Activated naive CD4-positive, alpha-beta T cell treated with anti-CD3 and anti-CD28 coated beads for 36 hours (primary cell): ENCODE measurements at places on chromosomes 4 and X.

DNA sequence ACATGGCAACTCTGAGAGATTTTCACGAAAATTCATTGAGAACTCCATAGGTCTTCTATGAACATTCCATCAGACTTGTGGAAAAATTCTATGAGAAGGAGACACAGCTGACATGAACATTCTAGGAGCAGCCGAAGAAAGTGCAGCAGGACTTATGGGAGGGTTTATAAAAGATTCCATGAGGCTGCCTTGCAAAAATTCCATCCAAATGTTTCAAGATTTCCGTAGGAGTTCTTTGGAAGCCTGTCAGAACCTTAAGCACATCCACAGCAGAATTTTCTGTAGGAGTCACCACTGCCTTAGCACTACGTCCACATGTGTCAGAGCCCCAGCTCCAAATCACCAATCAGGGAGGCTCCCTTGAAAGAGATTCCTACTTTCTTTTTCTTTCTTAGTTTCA lies 67.0 kb upstream of the MSX1 start:
- no peak for DNase-seq

- DNase-seq, result no peak
Observed at GRCh38 chrX:120137439-120137838, 21.0 kb upstream of the RHOXF2 start.

- no peak for DNase-seq
Observed at GRCh38 chr4:51932261-51932660, 87.9 kb downstream of the LRRC66 start.

DNA sequence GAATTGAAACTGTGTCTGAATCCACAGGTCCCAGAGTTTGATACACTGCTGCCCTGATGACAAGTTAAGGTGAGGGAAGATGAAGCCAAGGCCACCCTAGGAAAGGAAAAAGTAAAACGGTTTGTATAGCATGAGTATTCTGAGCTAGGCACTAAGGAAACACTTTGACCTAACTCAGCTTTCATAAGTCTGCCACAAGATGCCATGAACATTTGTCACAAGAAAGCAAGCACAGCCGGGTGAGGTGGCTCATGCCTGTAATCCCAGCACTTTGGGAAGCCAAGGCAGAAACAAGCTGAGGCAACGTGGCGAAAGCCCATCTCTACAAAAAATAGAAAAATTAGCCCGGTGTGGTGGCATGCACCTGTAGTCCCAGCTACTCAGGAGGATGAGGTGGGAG lies 34.2 kb downstream of the ELOVL6 start:
- no peak for DNase-seq

GRCh38 chrX:56804867-56805266 lies 75.8 kb downstream of the NBDY start:
- no peak for DNase-seq

GRCh38 chrX:1476682-1477081 lies 24.0 kb upstream of the ASMTL start:
- no peak for DNase-seq

- DNase-seq, result no peak
Observed at GRCh38 chr4:56782019-56782418, 39.5 kb downstream of the SPINK2 start.

- no peak for DNase-seq
Observed at GRCh38 chrX:133085785-133086184, 11.1 kb downstream of the USP26 start.

- DNase-seq, result no peak
Observed at GRCh38 chr4:189128341-189128740, 812.3 kb upstream of the FRG1 start.

DNA sequence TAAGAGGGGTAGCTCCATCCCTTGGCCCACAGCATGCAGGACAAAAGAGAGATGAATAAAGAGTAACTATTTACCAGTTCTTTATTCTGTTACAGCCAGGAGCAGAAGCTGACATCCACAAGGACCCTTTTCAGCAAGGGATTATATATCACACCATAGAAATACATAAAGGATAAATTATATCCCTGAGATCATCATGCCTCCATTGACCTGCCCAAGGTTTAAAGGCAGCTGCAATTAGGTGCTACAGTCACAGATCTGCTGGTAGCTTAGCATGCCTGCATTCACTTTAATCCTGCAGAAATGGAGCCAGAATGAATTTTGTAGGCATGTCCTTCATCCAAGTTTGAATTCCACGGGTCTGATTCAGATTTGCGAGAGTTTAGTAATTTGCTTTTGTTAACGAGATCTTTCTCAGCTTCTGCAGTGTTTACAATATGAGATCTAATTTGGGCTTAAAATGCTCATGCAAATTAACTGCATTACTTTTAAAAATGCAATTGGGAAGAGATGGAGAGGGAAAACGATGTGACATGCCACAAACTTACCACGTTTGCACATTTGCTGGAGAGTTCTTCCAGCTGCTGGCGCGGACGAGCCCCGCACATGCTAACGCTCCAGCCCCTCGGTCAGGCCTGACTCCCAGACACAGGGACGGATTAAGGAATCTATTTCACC lies 327.0 kb upstream of the NOCT start:
- DNase-seq, result no peak

DNA sequence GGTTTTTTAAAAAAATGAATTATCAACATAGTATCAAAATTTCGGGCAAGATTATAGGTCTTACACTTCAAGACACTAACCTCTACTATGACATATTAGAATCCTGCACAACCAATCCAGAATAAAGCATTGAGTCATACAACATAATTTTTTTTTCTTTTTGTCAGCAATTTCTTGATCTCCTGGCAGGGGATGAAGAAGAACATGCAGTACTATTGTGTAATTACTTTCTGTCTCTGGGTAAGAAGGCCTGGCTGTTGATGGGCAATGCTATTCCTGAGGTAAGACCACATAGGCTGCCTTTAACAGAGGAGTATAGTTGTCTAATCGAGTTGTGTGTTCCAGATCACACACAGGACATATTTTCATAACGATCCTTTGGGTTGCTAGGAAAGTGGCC lies 67.5 kb downstream of the FBXL5 start:
- DNase-seq, result no peak

- no peak for DNase-seq
Observed at GRCh38 chrX:70970482-70970995, 39.6 kb upstream of the SLC7A3 start.

DNA sequence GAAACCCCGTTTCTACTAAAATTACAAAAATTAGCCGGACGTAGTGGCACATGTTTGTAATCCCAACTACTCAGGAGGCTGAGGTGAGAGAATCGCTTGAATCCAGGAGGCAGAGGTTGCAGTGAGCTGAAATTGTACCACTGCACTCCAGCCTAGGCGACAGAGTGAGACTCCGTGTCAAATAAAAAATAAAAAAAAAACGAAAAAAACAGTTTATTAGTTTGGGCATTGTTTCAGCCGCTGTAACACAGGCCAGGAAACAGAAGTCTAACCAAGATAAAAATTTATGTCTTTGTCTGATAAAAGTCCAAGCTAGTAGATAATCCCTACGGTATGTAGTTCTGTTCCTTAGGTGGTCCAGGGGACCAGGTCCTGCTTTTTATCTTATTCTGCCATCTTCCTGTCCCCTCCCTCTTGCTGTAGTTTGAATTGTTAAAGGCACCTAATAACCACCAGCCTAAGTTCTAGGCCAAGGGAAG lies 21.4 kb downstream of the USO1 start:
- DNase-seq, result no peak

DNA sequence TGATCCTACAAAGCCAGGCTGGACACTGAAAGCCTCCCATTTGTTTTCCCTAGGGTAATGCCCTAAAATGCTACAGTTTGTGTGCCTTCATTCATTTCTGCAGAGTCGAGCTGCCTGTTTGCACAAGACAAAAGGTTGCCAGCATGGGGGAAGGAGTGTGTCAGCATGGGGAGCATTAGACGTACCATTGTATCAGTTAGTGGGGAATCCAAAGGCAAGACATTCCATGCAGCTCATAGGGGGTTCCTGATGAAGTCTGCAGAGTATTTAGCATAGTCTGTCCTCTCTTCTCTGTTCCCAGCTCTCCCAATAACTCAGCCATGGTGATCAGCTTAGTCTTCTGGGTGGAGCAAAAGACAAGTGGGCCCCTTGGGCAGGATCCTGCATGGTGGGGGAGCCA lies 276.9 kb upstream of the PCDH7 start:
- no peak for DNase-seq

GRCh38 chr4:30511751-30512150 lies 208.4 kb upstream of the PCDH7 start:
- DNase-seq, result no peak

GRCh38 chr4:8599657-8600056 lies 7.1 kb downstream of the CPZ start:
- DNase-seq, result no peak

- DNase-seq, result peak; percentile 45
Observed at GRCh38 chr4:139736274-139736660, 70.6 kb downstream of the MGST2 start.

DNA sequence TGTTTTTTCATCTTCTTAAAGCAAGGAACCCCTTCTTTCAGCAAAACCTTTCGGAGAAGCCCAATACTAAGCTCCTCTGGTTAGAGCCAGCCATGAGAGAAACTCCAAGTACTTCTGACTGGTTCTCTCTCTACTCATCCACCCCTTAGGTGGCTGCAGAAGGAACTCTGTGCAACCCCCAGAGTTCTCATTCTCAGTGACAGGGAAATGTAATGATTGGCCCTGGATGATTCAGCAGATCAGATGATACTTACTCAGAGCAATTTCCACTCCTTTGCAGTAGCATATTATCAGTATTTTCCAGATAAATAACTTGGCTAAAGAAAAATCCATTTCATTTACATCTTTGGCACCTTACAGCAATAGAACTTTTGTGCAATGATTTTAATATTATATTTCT lies 3.2 kb downstream of the SPP1 start:
- no peak for DNase-seq

DNA sequence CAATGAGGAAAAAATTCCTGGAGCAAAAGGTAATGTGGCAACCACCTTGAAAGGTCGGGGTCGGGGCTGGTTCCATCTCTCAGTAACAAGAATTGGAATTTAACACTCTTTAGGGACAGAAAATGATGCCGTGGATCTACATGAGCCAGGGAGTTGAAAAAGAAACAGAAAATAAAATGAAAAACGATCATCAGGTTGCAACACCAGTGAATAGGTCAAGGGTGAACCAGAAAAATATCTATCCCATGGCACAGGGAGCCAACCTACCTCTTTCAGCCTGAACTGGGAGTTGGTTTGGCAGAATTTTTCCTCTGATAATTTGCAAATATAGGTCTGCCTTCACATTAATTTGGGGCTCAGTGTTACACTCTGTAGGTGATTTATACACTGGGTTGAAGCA lies 93.7 kb downstream of the C4orf33 start:
- DNase-seq, result no peak

GRCh38 chr4:8662776-8663175 lies 70.2 kb downstream of the CPZ start:
- DNase-seq, result no peak

DNA sequence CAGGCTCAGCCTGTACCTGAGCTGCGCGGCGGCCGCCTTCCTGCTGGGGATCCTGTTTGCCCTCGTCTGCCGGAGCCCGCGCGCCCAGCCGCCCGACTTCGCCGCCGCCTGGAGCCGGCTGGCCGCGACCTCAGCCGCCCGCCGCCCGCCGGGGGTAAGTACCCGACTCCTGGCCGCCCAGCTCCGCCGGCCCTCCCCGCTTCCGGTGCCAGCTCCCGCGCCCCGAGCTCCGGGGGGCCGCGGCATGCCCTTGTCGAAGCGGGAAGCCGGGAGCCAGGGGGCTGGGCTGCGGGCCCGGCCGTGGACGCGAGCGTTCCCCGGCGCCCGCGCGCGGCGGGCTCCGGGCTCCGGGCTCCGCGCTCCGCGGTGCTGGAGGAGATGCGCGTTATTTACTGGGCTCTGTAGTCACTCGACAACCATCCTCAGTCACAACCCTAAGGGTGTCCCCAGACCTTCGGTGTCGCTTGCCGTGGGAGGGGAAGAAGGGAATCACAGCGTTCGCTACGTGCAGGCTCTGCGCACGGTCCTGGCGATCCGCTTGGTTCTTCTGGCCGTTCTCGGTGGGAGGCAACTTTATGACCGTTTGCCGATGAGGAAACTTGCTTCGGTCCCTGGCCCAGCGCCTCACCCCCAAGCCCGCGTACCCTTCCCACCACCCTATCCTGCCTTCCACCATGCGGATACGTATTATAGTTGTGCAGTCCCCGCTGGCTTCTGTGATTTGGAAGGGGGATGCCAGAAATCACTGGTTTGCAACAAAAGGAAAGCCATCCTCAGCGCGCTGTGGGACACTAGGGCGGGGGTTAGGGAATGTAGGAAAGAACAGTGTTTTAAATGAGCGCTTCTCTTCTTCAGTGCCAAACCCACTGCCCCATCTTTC lies 944 bp downstream of the SNX25 start:
- peak; percentile 56 for DNase-seq

DNA sequence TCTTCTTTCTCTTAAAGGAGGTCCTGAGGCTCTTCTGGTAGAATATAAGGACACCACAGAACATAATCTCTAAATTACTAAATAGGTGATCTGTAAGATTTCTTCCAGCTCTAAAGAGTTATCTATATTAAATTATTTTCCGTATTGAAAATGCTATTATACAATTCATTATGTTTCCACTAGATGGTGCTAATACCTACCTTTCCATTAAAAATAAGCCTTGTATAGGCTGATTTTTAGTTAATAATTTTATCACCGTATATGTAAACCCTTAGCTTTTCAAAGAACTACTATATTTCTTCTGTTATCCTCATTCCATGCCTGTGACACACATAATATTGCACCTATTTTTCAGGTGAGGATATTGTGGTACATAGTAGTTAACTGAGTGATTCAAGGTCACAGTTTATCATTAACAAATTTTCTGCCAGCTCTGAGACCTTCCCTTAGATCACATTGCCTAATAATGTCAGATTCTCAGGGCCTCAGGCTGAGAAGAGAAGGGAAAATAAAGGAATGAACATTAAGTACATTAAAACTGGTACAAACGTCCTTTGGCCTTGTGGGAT lies 138.8 kb downstream of the TEX11 start:
- DNase-seq, result no peak

DNA sequence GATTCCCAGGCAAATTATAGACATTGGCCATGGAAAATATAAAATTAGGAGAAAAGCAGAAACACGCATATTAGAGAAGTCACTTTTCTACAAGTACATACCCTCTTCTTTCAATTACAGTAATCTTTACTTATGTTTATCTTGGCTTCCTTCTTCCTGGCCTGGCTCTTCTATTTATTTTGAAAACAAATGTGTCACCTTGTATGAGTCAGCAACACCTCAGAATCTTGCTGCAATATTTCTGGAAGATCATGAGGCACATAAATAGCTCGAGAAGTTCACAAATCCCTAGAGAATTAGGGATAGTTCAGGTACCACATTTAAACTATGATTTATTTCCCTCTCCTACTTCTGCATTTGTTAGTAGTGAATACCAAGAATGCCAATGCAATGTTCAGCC lies 124.6 kb downstream of the ANOS1 start:
- no peak for DNase-seq

- DNase-seq, result no peak
Observed at GRCh38 chr4:169243825-169244609, 26.7 kb downstream of the SH3RF1 start.

- DNase-seq, result peak; percentile 79
Observed at GRCh38 chrX:7147978-7148854, at the start of gene PUDP. PUDP (minus strand) TSS chrX:7148153; CDS start chrX:7148113, 40 bp downstream.
